ENCODE measurements at places on chromosomes 12 and 14.

- DNase-seq: no peak
Measured at GRCh38 chr14:24289649-24290280, 9.8 kb downstream of the DHRS1 start.

GRCh38 chr12:45580356-45580969, 149.0 kb upstream of the ARID2 start:
- DNase-seq: no peak

GRCh38 chr14:51507906-51508511, 143.7 kb upstream of the FRMD6 start:
- peak; percentile 91 for DNase-seq

DNA sequence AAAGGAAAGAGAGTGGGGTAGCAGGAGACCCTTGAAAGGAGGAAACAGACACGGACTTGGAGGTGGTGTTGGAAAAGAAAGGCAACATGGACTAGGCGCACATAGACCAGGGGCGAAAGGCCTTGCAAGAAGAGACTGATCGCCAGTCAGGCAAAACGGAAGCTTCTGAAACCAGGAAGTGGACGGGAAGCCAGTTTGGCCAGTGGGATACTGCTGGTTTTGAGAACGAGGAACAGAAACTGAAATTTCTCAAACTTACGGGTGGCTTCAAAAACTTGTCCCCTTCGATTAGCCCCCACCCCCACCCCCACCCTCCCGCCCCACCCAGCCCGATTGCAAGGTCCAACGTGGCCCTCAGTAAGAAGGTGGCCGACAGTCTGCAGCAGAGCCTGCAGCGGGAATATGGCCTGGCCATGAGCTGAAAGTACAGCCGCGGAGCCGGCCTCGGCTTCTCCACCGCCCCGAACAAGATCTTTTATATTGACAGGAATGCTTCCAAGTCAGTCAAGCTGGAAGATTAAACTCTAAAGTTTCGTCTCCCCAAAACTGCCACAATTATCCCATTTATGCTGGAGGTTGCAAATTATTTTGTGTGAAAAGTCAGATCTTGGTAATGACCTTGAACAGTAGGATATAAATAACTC, 364.7 kb downstream of the BCAT1 start:
- DNase-seq: no peak

GRCh38 chr12:98579347-98579746, 14.1 kb upstream of the SLC25A3 start:
- DNase-seq: no peak

All from NCI-H1105 (cell line).